ENCODE measurements at places on chromosomes 12 and 14.

DNA sequence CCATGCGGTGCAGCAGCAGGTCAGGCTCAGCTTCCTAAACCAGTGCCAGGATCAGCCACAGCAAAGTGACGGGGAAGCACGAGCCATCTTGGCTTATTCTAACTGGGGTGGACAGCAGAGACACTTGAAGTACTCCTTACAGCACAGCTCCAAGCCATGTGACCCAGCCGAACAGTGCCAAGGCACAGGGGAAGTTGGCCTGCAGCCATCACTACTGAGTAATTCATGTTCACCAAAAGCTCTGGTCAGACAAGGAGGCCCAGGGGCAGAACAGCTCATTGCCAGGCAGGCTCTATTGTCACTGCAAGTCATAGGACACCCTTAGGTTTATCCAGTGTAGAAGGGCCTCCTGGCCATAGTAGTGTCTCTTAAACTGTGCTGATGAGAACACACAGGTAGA, 23.4 kb upstream of the SLC35F4 start:
- no peak for DNase-seq

DNA sequence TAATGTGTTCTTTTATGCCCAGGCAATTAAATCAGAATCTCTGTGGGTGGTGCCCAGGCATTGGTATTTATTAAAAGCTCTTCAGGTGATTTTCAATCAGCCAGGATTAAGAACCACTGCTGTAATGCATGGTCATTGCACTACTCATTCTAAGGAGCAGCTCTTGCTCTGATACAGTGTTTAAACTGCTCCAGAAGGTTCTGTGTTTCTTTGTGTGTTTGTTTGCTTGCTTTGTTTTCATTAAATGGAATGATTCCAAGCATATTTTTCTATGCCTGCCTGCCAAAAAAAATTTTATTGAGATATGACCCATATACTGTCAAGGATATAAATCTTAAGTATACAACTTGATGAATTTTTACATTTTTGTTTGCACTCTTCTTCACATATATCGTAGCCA, 54.0 kb downstream of the KCNK13 start:
- no peak for DNase-seq

GRCh38 chr14:92568621-92569479, 55.3 kb downstream of the RIN3 start:
- no peak for DNase-seq

DNA sequence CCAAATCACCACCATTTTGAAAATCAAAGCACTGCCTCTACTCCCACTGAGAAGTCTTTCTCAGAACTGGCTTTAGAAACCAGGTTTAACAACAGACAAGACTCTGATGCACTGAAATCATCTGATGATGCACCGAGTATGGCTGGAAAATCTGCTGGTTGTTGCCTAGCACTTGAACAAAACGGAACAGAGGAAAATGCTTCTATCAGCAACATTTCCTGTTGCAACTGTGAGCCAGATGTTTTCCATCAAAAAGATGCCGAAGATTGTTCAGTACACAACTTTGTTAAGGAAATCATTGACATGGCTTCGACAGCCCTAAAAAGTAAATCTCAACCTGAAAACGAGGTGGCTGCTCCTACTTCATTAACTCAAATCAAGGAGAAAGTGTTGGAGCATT, 115.0 kb upstream of the NPAS3 start:
- no peak for DNase-seq

DNA sequence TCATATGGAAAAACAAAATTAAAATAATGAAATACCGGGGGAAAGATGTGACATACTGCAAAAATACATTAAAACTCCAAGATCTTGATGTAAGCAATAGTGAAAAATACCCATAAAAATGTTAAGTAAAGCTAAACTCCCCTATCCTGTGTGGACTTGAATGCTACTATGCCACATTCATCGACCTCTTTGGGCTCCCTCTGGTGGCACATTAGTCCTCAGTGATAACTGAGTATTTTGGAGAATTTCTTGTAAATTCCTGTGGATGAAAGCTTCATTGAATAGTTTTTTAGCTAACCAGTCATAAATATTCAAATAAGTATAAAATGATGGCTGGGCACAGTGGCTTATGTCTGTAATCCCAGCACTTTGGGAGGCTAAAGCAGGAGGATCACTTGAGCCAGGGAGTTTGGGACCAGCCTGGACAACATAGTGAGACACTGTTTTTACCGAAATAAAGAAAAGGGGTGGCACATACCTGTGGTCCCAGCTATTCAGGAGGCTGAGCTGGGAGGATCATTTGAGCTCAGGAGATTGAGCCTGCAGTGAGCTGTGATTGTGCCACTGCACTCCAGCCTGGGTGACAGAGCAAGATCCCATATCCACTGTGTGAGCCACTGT, 42.4 kb upstream of the SGPP1 start:
- peak; percentile 65 for DNase-seq

DNA sequence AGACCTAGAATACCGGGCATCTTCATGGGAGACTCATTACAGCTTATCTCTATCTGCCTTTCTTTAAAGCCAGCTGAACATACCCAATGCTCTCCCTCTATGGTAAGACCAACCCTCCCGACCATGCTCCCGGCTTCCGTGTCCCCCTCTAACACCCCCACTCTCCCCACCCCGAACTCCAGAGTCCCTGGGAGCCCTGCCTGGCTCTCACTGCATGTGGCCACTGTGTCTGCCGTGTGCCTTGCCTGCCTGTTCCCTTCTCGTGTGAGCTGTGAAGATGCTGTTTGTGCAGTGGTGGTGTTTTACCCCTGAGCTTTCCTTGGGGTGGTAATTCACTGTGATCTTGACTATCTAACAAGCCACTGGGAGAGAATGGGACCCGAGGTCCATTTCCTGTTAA, 146.4 kb upstream of the FKBP4 start:
- DNase-seq: no peak

GRCh38 chr12:88206601-88207000, 64.5 kb downstream of the TMTC3 start:
- DNase-seq: peak; percentile 26

DNA sequence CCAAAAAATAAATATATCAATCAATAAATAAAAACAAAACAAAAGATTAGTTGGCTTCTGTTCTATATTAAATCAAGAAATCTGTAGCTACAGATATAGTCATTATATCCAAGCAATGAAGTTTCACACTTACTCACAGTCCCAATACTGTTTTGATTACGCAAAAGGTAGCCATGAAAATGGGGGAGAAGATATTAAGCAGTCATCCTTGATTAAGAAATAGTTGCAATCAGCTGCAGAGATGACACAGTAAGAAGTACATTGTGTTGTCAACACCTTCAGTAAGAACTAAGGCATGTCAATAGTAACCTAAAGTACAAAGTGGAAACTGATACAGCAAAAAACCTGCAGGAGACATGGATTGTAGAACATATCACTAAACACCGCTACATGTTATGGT, 11.0 kb upstream of the RHOJ start:
- peak; percentile 36 for DNase-seq

DNA sequence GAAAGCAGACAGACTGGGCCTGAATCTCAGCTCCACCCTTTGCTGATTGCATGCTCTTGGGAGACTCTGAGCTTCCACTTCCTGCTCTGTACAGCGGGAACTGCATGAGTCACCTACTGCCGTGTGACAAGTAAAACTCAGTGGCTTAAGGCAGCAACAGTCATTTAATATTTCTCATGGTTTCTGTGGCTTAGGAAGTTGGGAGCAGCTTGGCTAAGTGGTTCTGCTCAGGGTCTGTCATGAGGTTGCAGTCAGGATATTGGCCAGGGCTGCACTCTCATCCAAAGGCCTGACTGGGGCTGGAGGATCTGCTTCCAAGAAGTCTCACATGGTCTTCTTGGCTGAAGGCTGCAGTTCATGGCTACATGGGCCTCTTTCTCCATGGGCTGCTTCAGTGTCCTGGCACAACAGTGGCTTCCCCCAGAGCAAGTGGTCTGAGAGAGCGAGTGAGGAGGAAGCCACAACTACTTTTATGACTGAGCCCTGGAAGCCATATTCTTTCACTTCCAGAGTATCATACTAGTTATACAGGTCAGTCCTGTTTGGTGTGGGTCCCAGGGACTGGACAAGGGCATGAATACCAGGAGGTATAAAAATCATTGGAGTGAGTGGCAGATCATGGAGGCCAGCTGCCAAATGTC, 49.7 kb downstream of the FAM222A start:
- DNase-seq: peak; percentile 95

- peak; percentile 32 for DNase-seq
Observed at GRCh38 chr12:32450768-32451167, 51.4 kb downstream of the FGD4 start.

DNA sequence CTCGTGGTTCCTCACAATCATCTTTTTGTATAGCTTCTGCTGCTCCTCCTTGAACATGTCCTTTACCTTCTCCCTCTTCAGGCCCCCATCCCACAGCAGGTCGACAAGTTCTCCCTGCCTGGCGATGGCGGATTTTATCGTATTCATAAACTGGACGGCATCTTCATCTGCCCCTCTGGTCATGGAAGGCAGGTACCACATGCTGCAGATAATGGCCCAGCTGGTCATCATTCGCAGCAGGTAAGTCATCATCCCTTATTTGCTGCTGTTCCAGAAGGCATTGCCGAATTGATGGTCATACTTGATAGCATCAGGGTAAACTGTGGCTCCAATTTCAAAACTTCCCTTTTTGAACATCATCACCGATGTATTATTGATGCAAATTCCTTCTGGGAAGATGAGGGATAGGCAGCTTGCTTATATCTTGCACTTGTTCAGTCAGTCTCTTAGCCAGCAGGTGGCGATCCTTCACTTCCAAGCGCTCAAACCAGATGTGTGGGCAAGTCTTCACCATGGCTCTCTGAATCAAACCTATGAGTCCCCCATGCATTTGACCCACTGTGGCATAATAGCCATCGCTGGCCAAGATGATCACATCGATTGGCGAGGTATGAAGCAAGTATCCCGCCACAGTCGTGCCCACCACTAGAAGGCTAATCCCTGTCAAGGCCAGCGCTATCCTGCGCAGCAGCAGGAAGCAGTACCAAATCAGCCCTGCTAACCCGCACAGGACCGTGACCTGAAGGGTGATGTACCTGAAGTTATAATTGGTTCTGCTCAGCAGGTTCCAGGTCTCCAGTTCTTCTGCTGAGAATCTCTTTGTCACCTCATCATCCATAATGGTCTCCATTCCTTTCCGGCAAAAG, 381.5 kb upstream of the STXBP6 start:
- DNase-seq: no peak

DNA sequence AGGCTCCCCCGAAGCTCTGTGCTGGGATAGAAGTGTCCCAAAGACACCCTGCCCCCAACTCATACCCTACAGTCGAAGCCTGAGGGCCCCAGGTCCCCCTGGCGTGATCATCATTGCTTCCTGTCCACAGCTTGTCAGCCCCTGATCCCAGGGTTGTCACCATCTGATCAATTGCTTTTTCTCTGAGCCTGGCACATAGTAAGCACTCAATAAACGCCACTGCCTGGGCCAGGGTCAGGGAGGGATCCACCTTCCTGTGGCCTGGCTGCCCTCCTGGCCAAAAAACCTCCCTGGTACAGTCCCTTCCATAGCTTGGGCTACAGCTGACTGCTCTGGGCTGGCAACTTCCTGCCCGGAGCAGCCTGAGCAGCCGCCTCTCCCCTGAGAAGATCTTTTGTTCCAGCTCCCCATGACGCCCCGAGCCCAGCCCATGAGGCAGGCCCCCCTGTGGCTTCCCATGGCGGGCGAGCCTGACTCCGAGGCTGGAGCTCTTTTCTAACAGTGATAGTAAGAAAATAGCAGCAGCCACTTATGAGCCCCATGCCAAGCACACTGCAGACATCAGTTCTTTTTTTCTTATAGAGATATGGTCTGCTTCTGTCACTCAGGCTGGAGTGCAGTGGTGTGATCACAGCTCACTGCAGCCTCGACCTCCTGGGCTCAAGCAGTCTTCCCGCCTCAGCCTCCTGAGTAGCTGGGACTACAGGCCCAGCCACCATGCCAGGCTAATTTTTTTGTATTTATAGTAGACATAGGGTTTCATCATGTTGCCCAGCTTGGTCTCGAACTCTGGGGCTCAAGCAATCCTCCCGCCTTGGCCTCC, 6.5 kb downstream of the SH2B3 start:
- no peak for DNase-seq

DNA sequence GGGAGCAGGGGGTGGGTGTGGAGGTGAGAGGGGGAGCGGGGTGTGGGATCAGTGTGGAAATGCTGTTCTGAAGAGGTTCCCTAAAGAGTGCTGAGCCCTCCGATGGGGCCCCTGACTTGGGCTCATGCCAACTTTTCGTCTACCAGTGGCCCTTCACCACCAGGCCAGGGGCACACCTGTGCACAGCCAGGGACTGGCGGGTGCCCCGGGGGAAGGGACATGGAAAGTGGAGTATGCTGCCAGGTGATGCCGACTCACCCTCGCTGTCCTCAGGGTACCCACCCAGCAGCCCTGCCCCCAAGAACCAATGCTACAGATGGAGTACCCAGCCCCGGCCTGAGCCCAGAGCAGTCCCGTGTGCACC, 26.2 kb downstream of the AMN start:
- no peak for DNase-seq

DNA sequence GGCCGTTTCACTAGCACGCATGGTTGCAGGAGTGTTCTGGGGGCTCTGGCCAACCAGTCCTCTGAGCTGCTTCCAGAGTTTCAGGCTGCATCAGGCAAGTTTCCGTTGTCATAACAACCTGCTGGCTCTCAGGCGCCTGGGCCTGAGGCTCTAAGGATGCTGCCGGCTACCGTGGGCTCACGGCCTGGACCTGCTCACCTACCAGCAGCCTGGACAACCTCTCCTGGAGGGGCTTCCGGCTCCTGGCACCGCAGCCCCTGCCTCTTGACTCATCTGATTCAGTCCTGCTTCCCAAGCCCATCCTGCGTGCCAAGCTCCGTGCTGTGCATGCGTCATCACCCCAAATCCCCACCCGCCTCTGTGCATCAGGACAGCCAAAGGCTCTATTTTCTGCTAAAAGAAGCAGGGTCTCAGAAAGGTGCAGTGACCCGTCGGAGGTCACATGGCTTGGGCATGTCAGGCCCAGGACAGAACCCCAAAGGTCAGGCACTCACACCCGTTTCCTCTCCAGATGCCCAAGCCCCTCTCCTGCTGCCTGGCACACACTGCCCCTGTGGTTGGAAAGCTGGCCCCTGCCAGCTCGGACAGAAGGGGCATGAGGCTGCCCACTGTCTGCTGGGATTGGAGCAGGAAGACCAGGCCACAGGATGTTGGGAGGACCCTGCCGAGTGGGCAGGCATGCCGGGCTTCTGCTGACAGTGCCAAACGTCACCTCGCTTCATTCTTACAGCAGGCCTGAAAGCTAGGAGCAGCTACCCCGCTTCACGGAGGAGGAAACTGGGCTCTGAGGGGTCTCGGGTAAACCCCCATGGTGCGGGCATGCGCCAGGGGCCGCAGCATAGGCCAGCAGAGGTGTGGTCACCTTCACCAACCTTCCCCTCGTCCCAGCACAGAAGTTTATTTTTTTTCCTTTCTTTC, 5.7 kb downstream of the BEGAIN start:
- DNase-seq: no peak

Data from inflammatory macrophage treated with lipopolysaccharide for 4 hours (primary cell).